Ecto neural progenitor cell (in vitro differentiated cells): ENCODE measurements at places on chromosomes 7 and 10.

DNA sequence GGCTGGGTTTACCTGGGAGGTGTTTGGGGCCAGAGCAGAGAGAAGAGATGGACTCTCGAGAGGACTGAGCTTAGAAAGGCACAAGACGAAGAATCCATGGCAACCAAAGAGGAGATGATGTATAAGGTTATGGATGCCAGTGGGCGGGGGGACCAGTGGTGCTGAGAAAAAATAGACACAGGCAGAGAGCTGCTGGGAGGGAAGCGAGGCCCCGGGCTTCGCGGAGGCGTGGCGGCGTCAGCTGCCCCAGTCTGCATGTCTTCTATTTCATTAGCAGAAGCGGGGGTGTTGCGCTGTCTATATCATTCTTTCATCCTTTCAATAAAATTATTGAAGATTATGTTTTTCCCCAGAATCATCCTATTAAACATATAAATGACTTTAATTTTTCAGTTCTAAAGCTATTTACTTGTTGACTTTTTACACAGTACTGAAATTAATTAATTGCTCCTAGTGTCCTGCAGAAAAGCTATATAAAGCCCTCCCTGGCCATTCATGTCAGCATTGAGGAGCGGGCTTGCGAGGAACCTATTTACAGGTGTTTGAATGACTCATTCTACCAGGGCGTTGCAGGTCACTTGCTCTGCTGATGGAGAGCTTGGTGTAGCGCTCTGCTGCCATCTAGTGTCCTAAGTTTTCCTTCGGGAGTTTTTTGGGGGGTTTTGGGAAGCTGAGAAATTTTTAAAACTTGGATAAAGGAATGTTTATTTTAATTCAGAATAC lies 42.9 kb upstream of the BHLHA15 start:
- peak; percentile 73 for DNase-seq

GRCh38 chr7:112515989-112516388 lies 35.2 kb downstream of the LSMEM1 start:
- DNase-seq: no peak

DNA sequence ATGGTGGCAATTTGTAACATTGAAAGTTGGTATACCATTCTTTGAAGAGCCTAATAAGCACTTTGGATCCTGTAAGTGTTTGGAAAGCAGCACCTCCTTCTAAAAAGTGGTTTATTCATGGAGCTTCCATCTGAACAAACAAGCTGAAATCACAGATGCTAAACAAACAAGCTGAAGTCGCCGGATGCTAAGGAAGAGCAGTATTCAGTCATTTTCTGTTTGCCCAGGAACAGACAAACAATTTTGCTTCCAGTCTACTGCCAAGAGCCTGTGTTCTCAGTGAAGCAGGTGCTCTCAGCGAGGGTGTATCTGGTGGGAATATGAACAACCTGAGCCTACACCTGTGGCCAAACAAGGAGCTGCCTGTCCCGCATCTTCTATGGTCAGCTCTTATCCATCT lies 6.3 kb downstream of the COL28A1 start:
- no peak for DNase-seq

- no peak for DNase-seq
These were observed 117.0 kb downstream of the WNT2 start for GRCh38 chr7:117205873-117206272.

DNA sequence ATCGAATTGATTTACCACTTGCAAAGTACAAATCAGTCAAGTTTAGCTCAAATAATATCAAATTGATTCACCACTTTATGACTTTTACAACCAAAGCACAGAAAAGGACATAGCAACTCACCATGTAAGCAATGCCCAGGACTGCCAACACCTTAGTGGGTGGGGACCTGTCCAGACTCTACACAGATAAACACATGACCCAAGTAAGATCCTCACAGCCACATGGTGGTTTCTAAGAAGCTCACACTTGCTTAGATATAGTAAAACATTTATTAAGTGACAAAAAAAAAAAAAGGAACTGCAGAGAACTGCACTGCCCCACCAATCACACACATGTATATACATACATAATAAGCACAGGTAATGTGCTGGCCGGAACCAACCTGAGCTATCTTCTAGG lies 116.2 kb downstream of the SLC25A13 start:
- DNase-seq: no peak

- peak; percentile 58 for DNase-seq
These were observed 183.3 kb downstream of the NPSR1 start for GRCh38 chr7:34841326-34841725.

DNA sequence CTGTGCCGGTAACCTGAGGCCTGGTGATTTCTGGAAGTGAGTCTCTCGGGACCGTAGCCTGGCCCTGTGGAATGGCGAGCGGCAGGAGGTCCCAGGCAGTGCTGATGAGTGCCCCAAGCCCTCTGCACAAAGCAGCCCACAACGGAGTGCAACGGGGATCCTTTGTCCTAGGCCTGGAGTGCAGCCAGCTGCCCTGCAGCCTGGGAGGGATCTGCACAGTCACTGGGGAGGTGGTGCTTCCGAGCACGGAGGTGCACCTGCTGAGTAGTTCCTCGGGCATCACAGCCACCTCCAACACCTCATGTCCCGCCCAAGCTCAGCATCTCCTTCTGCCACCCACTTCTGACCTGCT lies 162.8 kb upstream of the ZMIZ1 start:
- peak; percentile 50 for DNase-seq

GRCh38 chr7:54831644-54832095 lies 72.7 kb upstream of the SEC61G start:
- no peak for DNase-seq

- no peak for DNase-seq
These were observed 8.5 kb upstream of the IL2RA start for GRCh38 chr10:6070660-6071059.

DNA sequence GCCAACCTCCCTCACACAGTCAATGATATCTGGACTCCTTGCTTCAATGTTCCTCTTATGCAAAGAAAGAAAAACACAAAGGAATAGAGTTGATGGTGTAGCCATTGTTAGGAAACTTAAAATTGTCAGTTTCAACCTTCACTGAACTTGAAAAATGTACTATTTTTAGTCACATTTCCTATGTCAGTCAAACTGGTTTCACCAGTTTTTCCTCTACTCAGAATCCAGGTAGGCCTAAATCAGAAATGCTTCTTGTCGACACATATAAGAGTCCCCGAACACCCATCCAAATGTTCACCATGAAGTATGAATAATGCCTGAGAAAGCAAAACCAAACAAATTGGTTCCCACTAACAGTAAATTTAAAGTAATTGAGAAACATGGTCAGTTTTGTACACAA lies 42.4 kb upstream of the ZMYND11 start:
- no peak for DNase-seq

GRCh38 chr10:13712837-13713581 lies 126.2 kb downstream of the PRPF18 start:
- no peak for DNase-seq
